ENCODE measurements at places on chromosomes 5 and 9.
A peak's percentile ranks its signal among the peaks of the same experiment; 100 is the strongest.

- no peak for DNase-seq
Observed at GRCh38 chr5:79814699-79815098, 125.1 kb downstream of the CMYA5 start.

GRCh38 chr5:82334085-82334692, 56.0 kb upstream of the RPS23 start:
- DNase-seq, result no peak

DNA sequence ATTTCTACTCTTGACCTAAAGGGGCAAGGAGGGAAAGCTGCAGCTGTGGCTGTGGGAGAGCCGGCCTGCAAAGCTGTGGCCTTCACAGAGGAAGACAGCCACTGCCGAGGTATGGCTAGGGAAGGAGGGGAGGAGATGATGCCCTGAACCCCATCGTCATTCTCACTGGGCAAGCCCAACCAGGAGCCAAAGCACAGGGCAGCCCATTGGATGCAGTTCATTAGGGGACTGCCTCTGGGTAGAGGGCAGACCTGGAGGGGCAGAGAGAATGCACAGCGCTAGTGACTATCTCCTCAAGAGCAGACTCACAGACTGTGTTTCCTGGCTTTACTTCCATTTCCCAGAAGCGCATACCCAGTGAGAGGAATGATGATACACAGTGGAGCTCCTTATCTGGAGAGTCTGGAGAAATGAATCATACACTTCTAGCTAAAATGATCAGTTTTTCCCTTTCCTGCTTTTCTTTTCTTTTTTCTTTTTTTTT, 47.2 kb upstream of the TTC23L start:
- no peak for DNase-seq

DNA sequence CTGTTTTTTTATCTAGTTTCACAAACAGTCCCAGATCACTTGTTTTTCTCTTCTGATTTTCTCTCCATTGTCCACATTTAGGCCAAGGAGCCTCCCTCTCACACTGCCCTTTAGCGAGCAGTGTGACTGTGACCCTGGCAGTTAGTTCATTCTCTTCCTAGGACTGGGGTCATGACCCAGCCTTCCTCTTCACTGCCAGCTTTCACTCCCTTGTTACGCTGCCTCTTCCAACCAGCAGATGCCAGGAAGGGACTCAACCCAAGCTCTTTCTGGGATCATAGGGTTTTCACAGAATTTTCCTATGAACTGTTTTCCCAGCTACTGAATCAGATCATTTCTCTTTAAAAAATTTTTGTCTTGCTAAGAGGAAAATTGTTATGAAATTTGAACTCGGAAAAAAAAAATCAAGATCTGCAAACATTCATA, 70.9 kb downstream of the LMNB1 start:
- DNase-seq, result no peak

- DNase-seq, result no peak
Observed at GRCh38 chr5:78808380-78808779, 159.8 kb upstream of the LHFPL2 start.

DNA sequence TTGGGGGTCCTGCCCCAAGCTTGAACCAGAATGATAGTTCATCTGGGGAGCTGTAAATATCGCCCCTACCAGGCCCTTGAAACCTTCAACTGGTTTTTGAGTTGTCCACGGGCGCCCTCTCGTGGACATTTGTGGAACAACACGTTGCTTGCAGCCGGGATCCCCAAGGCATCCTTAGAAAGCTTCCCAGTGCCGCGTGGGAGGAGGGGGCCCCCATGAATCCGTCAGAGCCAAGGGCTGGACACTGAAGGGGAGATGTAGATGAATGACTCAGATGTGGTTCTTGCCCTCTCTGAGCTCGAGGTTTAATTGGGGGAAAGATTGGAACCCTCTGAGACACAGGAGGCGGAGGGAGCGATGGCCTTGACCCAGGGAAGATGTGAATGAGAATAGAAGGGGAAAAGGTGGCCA, 31.8 kb upstream of the ORM1 start:
- peak; percentile 64 for DNase-seq

DNA sequence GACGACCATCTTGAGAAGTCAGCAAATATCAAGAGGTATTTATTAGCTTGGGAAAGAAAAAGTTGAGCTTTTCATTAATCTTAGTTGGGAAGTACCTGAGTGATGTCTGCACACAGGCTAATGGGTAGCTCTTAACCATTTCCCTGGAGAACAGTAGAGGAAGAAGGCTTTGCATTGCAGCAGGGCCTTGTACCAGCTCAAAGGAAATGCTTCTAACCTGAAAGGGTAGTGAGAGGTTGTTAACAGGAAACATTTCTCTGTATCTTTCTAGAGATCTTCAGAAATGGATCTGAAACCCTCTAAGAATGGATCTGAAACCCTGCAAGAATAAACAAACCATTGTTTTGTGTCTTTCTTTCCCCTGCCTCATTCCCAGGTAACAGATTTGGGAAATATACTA, 393.3 kb downstream of the PLK2 start:
- DNase-seq, result no peak

DNA sequence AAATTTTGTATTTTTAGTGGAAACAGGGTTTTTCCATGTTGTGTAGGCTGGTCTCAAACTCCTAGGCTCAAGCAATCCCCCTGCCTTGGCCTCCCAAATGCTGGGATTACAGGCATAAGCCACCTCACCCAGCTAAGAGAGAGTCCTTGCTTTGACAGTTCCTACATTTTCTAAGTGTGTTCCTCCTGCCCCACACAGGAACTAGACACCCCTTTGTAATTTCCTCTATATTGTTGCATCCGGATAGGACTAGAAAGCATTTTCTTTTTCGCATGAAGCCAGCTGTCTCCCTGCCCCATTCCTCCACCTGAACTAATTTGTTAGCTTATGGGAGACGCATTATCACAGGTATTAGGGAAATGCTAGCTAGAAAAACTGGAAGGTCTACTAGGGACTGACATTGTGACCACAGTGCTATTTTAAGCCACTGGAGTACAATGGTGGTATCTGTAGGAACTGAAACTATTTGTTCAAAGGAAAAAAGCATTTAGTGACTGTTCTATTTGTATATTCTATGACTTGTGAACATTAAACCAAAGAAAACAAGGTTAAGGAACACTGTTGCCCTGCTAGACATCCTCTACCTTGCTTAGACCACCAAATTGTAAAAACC, 214.1 kb downstream of the SMARCA2 start:
- no peak for DNase-seq

- no peak for DNase-seq
Observed at GRCh38 chr9:105500108-105500766, 52.4 kb downstream of the FSD1L start.

GRCh38 chr9:109792951-109793546, 13.1 kb downstream of the PALM2AKAP2 start:
- DNase-seq, result no peak

DNA sequence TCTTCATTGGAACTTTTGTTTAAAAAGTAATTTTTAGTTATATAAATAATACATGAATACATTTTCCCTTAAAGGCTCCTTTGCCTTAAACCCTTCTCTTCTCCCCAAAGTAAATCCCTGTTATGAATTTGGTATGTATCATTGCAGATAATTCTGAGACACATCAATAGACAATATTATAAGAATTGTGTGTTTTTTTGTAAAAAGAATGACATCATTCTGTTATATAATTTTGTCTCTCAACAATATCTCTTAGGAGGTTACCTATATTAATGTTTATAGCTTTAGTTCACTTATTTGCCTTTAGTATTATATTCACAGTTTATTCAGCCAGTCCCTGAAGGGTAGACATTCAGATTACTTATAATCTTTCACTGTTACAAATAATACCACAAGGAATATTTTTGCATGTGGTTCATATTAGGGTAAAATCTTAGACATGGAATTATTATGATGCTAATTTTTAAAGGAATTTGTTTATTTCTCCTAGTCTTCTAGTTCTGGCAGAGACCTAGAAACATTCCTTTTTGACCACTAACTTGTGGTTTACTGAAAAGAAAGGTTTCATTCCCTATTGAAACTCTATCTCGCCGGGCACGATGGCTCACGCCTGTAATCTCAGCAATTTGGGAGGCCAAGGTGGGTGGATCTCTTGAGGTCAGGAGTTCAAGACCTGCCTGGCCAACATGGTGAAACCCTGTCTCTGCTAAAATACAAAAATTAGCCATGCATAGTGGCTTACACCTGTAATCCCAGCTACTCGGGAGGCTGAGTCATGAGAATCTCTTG, 105.6 kb downstream of the KCTD16 start:
- DNase-seq, result no peak

DNA sequence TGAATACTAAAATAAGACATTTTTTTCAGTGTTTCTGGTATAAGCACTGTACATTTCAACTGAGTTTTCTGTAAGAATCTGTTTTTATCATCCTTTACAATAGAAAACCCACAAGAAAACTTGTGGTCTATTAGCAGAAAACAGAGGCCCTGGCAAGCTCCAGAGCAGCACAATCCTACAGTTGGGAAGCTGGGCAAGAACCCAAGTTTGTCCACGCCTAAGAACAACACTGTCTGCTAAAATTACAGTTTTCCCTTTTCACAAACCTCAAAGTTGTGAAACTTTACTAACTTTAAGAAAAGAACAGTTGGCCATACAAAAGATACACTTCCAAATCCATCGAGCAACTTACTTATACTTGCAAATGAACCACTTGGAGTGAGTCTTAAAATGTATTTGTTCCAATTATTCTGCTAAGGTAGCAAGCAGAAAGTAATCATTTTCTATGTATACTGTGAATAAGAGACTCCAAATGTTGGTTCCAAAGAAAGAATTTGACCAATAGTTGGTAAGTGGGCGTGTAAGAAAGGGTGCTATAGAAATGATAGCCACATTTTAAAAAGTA, 982.0 kb upstream of the ARRDC3 start:
- no peak for DNase-seq

- DNase-seq, result no peak
Observed at GRCh38 chr9:13369431-13369830, 89.9 kb upstream of the MPDZ start.

DNA sequence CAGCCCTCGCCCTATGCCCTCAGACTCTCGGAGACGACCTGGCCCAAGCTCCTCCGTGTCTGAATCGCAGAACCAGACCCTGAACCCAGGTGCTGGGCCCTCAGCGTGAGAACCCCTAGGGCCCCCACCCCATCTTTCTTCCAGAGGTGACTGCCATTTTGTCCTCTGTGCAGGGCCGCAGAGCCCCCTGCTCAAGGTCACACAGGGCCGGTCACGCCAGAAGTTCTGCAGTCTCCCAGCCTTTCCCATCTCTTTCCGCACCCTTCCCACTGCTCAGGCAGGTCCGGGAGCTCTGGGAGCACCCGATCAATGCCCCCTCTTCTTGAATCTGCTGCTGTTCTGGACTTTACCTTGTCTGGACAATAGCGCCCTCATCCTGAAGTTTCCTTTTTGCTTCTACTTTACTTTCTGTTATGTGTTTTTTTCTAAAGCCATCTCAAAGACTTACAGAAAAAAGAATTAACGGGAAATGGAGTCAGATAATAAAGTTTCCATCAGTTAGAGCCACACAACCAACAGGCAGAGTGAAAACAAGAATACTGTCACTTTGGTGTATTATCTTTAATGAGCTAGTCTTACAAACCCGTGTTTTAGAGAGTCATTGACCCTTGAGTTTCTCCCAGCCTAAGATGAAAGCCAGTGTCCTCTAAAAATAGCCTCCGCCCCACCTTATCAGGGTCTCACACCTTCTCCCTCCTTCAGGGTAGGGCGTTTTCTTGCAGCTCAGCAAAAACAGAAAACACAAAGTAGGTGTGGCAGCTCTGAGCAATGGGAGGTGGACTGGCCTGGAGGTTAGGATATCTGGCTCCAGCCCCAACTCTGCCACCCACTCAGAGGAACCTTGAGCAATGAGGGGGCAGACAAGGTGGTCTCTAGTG, 1.8 kb downstream of the TMOD1 start:
- no peak for DNase-seq

DNA sequence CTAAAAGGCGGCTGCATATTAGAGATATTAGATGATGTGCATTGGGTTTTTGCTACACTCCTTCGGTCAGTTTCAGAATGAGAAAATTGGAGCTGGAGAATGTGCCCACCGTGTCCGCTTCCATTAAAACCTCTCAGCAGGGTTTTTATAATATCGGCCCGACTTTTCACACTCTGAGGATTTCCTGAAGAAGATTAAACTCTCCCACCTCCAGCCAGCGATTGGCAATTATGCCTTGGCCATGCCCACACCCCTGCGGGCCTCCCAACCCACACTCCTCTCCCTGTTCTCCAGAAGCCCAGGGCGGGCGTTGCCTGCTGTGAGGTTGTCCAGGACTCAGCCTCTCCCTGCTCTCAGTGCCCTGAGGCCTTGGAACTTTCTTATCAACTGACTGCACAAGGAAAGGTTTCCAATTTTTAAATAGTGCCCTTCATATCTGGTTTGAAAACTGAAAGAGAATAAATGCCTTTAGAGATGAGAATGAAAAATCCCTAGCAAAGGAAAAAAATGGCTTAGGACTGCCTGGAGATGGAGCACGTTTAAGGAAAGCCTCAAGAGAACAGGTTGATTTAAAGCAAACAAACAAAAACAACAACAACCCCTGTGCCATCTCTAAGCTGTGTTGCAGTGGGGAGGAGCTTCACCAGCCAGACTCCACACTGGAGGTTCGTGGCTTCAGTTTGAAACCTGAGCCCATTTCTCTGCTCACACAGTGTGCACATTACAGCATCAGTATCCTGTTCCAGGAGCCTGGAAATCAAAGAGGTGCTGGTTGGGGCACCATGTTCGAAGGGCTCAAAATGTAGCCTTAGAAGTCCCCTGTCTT, 292.9 kb downstream of the NSG2 start:
- no peak for DNase-seq

GRCh38 chr5:23730023-23730422, 222.6 kb downstream of the PRDM9 start:
- no peak for DNase-seq

GRCh38 chr9:112003538-112003937, 106.9 kb downstream of the UGCG start:
- no peak for DNase-seq

DNA sequence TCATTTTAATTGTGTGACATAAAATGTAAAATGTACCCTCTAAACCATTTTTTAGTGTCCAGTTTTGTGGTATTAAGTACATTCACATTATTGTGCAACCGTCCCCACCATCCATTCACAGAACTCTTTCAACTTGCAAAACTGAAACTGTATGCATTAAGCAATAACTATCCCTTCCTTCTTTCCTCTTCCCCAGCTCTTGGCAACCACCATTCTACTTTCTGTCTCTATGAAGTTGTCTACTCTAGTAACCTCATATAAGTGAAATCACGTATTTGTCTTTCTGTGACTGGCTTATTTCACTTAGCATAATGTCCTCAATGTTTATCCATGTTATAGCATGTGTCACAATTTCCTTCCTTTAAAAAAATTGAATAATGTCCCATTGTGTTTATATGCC, 142.4 kb downstream of the C9orf152 start:
- no peak for DNase-seq

DNA sequence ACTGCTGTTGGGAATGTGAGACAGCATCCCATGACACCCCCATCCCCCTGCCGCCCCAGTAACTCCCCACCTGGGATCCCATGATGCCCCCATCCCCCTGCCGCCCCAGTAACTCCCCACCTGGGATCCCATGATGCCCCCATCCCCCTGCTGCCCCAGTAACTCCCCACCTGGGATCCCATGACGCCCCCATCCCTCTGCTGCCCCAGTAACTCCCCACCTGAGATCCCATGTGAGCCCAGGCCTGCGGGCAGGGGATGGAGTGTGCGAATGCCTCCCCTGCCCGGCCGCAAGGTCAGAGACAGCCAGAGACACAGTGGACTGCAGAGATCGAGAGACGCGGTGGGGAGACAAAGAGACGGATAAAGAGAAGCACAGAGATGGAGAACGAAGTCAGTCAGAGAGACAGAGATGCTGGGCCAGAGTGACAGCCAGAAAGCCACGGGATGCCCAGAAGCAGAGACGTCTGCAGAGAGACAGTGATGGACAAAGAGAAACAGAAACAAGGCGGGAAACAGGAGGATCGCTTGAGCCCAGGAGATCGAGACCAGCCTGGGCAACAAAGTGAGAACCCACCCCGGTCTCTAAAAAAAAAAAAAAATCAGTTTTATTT, 992 bp downstream of the SH2D3C start:
- DNase-seq, result no peak

All from effector CD8-positive, alpha-beta T cell (primary cell).